ENCODE measurements at places on chromosomes 16 and 17.

GRCh38 chr17:65756760-65757159 lies 195.3 kb upstream of the AXIN2 start:
- DNase-seq, result no peak

DNA sequence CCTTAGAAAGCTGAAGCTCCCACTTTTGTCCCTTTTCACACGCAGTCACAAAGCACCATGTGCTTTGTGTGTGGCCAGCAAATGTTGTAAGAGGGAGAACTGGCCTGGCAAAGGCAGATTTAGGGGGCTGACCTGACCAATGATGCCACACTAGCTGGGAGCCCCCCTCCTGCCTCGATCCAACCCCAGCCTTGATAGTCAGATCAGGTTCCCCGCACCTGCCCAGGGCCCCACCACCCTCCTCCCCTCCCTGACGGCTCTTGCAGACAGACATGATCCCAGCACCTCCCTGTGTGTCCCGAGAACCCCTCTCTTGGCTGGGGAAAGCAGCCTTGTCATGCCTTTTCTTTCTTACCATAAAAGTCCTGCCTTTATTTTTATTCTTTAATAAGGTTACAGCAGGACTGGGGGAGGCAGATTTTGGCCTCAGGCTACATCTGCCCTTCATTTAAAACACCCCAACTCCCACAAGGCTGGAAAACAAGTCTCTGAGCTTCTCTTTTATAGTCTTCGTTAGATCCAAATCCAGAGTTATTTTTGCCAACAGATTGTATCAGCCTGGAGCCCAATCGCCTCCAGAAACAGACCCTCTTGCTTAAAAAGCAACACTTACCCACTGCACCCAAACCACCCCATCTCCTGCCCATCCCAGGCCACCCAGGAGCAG lies 201.8 kb upstream of the CDH5 start:
- DNase-seq, result no peak

- peak; percentile 93 for DNase-seq
Measured at GRCh38 chr17:50200457-50201275, 765 bp downstream of the COL1A1 start.

- DNase-seq, result peak; percentile 89
Measured at GRCh38 chr17:50148226-50149090, 2.0 kb downstream of the PPP1R9B start.

- DNase-seq, result no peak
Measured at GRCh38 chr17:57943140-57943539, 12.1 kb downstream of the CUEDC1 start.

DNA sequence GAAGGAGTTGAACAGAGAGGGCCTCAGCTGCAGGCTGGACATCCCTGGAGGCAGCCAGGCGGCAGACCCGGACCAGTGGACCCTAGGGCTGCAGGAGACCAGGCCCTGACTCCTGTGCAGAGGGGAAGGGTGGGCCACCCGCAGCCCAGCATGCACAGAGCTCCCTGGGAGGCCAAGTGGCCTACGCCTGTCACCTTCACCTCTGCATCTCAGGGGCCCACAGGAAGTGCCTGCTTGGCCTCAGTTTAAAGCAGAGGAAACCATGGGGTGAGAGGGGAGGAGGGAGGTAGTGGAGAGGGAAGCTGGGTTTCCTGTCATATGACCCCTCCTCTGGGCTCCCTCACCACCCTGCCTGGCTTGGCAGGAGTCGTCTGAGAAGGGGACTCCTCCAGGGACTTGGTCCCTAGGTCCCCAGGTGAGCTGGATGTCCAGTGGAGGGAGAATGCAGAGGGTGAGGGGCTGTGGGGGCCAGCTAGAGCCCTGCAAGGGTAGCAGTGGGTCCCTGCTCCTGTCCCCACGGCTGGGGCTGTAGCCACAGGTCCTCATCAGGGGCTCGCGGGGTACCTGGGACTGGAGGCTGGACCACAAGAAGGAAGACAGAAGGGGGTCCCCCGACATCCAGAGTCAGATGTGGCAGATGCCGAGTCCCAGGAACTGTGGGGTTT lies at the start of gene TMC8:
TMC8 (plus strand) TSS at position 335 of the 665 bp plus-strand sequence. CDS start 818 bp downstream, outside the sequence.
- DNase-seq, result peak; percentile 87

DNA sequence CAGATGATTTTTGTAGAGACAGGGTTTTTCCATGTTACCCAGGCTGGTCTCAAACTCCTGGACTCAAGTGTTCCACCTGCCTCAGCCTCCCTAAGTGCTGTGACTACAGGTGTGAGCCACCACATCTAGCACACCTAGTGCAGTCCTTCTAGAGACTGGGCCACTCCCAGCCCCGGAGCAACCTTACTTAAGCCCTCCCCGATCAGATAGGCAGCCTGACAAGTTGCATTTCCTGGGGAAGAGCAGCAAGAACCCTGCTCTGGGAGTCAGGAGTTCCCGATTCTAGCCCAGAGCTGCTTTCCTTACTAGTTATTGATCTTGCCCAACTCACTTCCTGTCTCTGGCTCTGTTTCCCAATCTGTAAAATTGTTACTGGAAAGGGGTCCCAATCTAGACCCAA lies 7.0 kb upstream of the NAGLU start:
- DNase-seq, result no peak

DNA sequence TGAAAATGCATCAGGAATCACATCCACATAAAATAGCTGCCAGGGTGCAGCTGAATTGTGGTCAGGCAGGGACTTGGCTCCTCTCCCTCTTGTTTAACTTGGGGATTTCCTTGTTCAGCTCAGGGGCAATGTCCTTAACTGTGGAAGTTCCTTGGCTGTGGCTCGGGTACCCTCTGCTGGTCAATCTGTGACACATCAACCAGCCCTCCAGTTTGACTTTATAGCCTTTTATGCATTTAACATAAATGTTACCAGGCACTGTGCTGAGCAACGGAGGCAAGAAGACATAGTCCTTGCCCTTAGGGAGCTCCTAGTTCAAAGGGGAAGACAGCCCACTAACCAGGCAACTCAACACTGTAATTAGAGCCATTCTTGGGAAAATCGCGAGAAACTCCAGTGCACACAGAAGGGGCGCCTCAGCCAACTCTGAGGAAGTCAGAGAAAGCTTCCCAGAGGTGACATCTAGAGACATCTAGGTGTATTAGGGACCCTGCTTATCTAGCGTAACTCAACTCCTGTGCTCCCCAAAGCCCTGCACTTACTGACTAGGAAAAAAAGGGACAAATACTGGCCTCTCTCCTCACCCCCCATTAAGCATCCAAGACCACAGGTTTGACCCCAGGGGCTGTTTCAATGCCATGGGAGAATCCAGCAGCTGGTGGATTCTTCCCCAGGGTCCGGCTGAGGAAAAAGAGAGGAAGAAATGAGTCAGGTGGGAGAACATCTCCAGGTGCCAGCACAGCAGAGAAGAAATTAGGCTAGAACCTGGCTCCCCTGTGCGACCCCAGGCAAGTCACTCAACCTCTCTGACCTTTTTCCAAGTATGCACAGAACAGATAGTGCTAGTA lies 17.3 kb upstream of the EEF2K start:
- peak; percentile 75 for DNase-seq

DNA sequence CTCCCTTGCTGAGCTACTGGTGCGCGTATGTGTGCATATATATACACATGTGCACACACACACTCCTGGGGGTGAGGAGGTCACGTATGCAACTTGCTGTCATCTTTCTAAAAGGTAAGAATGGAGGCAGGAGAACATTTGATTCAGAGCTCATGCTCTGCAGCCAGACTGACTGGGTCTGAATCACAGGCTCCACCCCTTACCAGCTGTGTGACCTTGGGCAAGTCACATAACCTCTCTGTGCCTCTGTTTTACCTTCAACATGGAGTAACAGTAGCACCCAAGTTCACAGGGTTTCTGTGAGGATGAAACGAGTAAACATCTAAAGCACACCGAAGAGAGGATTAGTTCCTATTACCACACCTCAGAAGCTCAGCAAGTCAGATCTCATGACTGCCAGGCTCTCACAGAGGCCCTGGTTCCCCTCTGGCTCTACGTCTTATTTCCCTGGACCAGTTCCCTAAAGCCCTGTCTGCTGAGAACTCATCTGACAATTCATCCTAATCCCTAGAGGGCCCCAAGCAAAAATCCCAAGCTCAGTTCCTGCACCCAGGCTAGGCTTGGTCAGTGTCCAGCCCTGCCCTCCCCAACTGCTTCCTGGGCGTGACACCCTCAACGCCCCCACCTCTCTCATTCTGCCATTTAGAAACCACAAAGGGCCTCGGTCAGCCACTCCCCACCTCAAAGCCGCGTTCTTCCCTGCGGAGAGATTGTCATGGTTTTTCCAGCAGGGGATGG lies 28.7 kb downstream of the ABR start:
- no peak for DNase-seq

- DNase-seq, result no peak
Measured at GRCh38 chr16:30117768-30118167, 4.4 kb upstream of the GDPD3 start.

GRCh38 chr16:86939609-86940008 lies 361.3 kb downstream of the FOXL1 start:
- no peak for DNase-seq

DNA sequence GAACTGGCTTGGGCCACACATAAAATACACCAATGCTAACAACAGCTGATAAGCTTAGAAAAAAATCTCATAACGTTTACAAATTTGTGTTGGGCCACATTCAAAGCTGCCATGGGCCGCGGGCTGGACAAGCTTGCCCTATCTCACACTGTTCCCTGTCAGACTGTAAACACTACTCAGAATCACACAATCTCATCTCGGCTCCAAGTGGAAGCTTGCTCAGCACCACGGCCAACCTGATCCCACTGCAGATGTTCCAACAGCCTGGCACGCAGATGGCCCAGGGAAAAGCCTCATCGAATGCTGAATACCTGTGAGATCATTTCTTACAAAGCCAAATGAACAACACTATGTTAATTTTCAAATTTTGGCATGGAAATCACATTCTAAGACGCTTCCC lies 125.8 kb downstream of the ANKRD11 start:
- DNase-seq, result no peak

- no peak for DNase-seq
Measured at GRCh38 chr17:39688475-39688835, 598 bp upstream of the PGAP3 start.

DNA sequence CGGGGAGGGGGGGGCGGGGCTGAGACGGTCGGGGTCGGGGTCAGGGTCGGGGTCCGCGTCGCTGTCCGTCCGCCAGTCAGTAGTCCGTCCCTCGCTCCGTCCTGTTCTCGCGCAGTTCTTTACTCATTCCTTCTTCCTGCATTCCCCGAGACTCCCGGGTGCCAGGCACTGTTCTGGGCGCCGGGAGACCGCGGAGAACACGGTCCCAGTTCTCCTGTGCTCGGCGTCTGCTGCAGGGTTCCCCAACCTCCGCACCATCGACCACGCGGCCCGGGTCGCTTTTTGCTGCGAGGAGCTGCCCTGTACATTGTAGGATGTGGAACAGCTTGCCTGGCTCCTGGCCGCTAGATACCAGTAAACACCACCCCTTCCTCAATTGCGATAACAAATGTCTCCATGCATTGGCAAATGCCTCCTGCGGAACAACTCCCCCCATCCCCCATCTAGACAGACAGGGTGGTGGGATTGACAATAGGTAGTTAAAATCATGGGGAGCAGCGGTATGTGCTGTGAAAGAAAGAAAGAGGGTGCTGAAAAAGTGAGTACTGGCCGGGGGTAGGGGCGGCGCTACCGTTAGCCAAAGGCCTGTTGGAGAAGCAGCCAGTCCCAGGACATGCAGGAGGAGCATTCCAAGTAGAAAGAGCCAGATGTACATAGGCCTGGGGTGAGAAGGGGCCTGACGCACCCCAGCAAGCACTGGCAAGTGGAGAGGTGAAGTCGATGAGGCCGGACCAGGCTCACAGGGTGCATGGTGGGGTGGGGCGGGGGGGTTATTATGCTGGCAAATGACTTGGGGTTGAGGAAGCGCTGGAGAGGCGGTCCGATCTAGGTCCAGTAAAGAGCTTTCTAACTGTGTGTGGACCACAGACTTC lies 631 bp downstream of the TRAF7 start:
- DNase-seq, result peak; percentile 68

DNA sequence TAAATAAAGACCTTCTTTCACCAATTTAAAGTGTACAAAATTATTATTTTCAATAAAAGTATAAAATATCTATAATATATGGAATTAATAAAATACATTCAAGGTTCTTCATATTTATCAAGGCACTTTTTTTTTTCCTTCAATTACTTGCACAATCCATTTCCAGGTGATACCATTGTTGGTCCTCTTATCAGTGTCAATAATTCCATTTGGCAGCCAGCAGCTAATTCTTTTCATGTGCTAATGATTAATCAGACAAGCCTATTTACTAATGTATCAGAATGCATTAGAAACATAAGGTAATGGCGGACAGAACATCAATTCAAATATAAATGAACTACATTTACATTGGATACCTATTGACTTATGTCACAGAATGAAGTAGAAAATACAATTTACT lies 622.2 kb downstream of the TOX3 start:
- no peak for DNase-seq

- no peak for DNase-seq
Measured at GRCh38 chr17:59178266-59178985, 22.9 kb downstream of the PRR11 start.

DNA sequence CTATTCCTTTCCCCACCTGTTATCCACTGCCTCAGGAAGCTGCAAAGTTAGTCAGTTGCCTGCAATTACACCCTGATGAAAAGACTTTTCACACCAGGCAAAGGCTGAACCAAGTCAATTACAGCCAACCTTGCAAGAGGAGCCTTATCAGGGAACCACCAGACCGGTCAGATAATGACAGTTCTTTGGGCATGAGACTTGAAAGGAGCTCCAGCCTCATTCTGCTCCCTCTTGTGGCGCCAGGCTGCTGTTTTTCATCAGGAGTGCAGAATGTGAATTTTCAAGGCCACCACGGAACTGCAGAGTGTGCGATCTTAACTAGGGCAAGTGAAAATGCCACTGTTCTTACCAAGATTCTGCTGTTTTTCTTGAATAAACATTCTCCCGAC lies 22.5 kb downstream of the DNAI2 start:
- no peak for DNase-seq

GRCh38 chr17:8837563-8838075 lies 29.9 kb downstream of the PIK3R6 start:
- peak; percentile 38 for DNase-seq

GRCh38 chr17:36506249-36506826 lies 19.9 kb downstream of the ZNHIT3 start:
- no peak for DNase-seq

GRCh38 chr16:49674351-49674851 lies 181.5 kb downstream of the ZNF423 start:
- DNase-seq, result no peak

DNA sequence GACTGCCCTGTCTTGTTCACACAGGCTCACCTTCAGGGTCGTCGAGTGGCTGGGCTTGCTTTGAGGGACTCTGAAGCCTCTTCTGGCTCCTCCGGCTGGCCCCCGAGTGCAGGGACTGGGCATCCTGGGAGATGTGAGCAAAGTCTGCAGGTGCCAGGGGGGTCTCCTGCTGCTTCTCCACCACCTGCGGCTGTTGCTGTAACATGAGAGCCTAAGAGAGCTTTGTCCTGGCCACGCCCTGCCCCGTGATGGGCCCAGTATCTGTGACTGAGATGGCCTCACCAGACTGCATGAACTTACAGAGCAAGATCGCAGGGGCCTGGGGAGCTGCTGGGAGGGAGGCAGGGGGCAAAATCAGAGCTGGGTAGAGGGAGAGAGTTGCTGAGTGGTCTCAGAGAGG lies 12.5 kb downstream of the ERN2 start:
- DNase-seq, result no peak

- peak; percentile 84 for DNase-seq
Measured at GRCh38 chr17:81097134-81097942, 62.4 kb downstream of the BAIAP2 start.

All from activated CD8-positive, alpha-beta memory T cell treated with anti-CD3 and anti-CD28 coated beads for 24 hours (primary cell).